ENCODE measurements at places on chromosomes 2 and 18. TPM values are rescaled to one million over a fixed set of nuclear protein-coding genes. Genes with fewer than 3 reads are reported as not detected.

Gene SH2D6
- total RNA-seq, result 0.14 TPM

Gene AMER3
- not detected for total RNA-seq

Gene KLHL14
- not detected for total RNA-seq

Gene NEU4
- total RNA-seq, result not detected

Gene DPY30
- total RNA-seq, result 38.7 TPM

Gene CHRND
- not detected for total RNA-seq

Gene SAP130
- total RNA-seq, result 1.8 TPM

Gene ENOSF1
- total RNA-seq, result 26.6 TPM

Gene ALKAL2
- not detected for total RNA-seq

Gene SPATA3
- not detected for total RNA-seq

Gene RANBP2
- total RNA-seq, result 63.2 TPM

Gene TCF23
- total RNA-seq, result not detected

Gene CXCR4
- total RNA-seq, result 0.92 TPM

Gene GNAL
- total RNA-seq, result 0.65 TPM

Gene CHRNA1
- total RNA-seq, result 0.14 TPM

Gene TMEM198
- total RNA-seq, result 1.3 TPM

Gene ASB3
- 23.3 TPM for total RNA-seq

Gene KATNAL2
- total RNA-seq, result 3.6 TPM

Gene GPR45
- not detected for total RNA-seq

Gene PDE6D
- 10.0 TPM for total RNA-seq

Gene SERPINB3
- total RNA-seq, result not detected

Gene RAX
- total RNA-seq, result not detected

Gene METTL21A
- 7.9 TPM for total RNA-seq

Gene RETSAT
- total RNA-seq, result 47.4 TPM

Gene RAB27B
- total RNA-seq, result 30.2 TPM

Gene PRLH
- not detected for total RNA-seq

Gene CNTNAP5
- total RNA-seq, result not detected

Gene NR4A2
- total RNA-seq, result 0.09 TPM

Gene ANKRD36
- 19.5 TPM for total RNA-seq

Gene USP37
- total RNA-seq, result 10.7 TPM

Gene WNT10A
- total RNA-seq, result not detected

Gene SYT4
- not detected for total RNA-seq

Gene MOGAT1
- not detected for total RNA-seq

Gene KIAA2012
- total RNA-seq, result under 0.01 TPM

Gene DLX2
- total RNA-seq, result not detected

Gene RIT2
- total RNA-seq, result not detected

Gene PRPF40A
- total RNA-seq, result 102 TPM

Gene PREB
- total RNA-seq, result 56.2 TPM

Gene CEBPZ
- total RNA-seq, result 56.1 TPM

Gene CYP26B1
- 0.14 TPM for total RNA-seq

Gene LHCGR
- not detected for total RNA-seq

Gene ACADL
- 0.37 TPM for total RNA-seq

Gene POTEI
- under 0.01 TPM for total RNA-seq
